ENCODE measurements at places on chromosomes 16 and 17.

DNA sequence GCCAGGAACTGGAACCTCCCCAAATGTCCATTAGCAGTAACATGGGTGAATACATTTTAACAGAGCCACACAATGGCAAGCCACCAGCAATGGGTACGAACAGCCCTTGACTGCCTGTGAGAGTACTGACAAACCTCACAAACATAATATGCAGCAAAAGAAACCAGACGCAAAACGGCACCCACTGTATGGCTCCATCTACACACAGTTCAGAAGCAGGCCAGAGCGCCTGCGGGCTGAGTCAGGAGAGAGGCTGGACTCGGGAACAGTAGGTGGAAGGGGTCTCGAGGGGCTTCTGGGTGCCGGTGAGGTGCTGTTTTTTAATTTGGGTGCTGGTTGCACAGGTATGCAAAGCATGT, 77.4 kb upstream of the TOB1 start:
- no peak for DNase-seq

DNA sequence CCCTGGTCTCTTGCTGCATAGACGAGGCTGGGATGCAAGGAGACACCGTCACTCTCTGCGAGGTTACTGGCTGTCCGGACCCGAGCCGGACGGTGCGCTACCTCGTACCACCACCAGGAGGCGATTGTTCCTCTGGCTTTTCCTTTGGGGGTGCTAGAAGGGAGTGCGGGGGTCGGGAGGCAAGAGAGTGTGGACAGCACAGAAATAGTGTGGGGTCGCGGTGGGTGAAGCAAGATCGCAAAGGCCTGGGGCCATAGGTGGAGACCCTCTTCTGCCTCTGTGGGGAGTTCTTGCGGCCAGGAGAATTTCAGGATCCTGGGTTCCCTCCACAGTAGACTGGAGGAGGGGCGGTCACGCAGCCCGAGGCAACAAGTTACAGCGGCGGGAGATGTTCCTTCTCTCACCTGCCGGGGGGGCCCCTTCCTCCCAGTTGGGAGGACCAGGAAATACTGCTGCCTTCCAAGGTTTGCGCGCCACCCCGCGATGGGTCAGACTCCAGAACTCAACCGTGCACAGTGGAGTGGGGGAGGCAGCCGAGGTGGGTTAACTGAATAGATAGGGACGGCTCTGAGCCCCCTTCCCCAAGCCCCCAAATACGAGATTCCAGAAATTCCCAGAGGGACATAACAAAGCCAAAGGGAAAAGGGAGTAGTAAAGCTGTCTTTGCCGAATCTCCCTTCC, 6.9 kb downstream of the PHOSPHO1 start:
- peak; percentile 82 for DNase-seq

GRCh38 chr16:79137426-79137939, 463.1 kb downstream of the MAF start:
- DNase-seq: no peak

DNA sequence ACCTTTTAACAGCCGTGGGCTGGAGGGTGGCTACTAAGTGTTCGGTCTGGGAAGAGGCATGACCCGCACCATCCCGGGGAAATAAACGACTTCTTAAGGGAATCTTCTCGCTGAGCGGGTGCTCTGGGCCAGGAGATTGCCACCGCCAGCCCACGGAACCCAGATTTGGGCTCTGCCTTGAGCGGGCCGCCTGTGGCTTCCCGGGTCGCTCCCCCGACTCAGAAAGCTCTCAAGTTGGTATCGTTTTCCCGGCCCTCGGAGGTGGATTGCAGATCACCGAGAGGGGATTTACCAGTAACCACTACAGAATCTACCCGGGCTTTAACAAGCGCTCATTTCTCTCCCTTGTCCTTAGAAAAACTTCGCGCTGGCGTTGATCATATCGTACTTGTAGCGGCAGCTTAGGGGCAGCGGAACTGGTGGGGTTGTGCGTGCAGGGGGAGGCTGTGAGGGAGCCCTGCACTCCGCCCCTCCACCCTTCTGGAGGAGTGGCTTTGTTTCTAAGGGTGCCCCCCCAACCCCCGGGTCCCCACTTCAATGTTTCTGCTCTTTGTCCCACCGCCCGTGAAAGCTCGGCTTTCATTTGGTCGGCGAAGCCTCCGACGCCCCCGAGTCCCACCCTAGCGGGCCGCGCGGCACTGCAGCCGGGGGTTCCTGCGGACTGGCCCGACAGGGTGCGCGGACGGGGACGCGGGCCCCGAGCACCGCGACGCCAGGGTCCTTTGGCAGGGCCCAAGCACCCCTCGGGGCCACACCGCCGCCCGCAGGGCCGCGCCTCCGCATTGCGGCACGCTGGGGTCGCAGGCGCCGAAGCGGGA, 3.6 kb upstream of the CBX4 start:
- DNase-seq: no peak

DNA sequence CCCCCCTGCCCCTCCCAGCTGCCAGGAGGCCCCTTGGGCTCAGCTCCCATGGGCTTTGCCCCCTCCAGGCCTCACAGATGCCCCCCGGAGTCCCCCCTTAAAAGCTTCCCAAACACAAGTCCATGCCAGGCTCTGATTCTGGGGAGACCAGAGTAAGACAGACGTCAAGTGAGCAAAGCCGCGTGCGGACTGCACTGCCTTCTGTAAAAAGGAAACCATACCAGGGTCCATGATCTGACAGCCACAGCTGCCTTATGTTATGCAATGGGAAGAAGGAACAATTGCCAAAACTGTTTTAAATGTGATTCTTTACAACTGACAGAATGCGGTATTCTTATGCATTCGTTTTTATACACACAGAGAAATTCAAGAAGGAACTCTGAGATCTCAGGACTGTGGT, 17.9 kb upstream of the HEXD start:
- DNase-seq: no peak

DNA sequence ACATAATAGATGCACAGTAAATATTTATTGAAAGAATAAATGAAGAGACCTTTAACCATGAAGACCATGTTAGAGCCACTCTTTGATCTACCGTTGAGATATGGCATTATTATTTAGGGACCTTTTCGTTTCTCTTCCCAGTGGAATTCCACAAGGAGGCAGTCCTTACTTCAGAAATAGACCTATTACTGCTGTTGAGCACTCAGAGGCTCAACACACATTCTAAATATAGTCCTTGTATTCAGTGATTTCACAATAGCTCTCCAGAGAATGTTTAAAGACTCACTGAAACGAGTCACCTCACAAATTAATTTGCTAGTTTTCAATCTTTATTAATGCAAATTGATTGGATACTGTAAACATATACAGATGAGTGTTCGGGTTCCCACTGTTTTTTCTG, 603.8 kb downstream of the CDH8 start:
- DNase-seq: no peak

- no peak for DNase-seq
Observed at GRCh38 chr17:77832180-77832560, 126.3 kb upstream of the TNRC6C start.

DNA sequence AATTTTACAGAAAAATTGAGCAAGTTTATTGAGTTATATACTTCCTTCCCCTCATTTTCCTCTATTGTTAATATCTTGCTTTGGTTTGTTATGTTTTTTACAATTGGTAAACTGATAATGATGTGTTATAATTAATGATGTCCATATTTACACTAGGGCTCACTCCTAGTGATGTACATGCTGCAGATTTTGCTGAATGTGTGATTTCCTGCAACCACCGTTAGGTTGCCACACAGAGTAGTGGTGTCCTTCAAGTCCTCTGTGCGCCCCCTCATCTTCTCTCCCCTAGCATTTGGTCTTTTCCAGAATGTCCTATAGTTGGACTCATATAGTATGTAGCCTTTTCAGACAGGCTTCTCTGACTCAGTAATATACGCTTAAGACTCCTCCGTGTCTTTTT, 167.5 kb downstream of the RPTOR start:
- no peak for DNase-seq

DNA sequence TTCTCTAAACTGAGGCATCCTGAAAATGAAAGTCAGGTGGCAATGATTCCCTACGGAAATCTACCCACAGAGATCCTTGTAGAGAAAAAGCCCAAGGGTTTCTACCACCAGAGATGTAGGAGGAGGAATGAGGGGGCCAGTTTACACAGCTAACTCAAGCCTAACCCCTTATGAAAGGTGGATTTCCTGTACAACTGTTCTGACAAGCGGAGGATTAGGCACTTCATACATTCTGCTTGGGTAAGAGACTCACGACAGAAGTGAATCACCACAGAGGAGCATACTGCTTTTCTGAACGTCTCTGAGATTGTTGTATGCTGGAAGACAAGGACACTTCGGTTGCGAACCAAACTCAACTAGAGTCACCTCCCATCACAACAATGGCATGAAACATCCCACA, 72.7 kb downstream of the SMG6 start:
- DNase-seq: no peak

- peak; percentile 79 for DNase-seq
Observed at GRCh38 chr16:49855280-49855821, 561 bp downstream of the ZNF423 start.

- no peak for DNase-seq
Observed at GRCh38 chr16:73778887-73779286, 517.7 kb upstream of the PSMD7 start.

GRCh38 chr16:28554634-28555423, 1.1 kb downstream of the SGF29 start:
- no peak for DNase-seq

DNA sequence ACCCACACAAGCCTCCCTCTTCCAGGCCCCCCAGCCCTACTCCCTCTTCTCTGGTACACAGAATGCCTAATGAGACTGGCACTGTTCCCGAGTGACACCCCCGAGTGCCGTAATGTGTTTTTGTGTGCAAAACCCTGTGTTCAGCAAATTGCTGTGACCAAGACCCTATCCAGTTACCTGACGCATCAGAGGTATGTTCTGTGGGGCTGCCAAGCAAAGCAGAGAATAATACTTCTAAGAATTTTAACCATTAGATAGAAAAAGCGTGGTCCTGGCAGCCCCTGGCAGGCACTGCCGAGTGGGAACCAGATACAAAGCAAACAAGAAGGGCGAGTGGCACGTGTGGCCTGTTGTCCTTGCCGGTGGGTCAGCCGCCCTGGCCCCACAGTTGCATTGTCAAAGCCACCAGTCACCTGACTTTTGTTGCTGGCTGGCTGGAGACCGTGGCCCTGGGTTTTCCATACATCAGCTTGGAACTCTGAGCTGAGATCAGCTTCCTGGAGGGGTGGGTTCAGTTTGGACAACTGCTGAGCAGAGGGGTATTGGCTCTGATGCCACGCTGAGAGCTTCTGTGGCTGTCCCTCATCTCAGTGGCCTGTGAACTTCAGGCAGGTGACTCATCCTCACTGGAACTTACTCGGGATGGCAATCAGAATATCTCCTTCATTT, 69.1 kb upstream of the BRD7 start:
- DNase-seq: no peak

- peak; percentile 63 for DNase-seq
Observed at GRCh38 chr16:56424791-56425438, 430 bp downstream of the AMFR start.

GRCh38 chr17:2712300-2713043, 908 bp upstream of the CLUH start:
- DNase-seq: no peak

GRCh38 chr17:39818358-39819000, 45.6 kb downstream of the IKZF3 start:
- DNase-seq: no peak

DNA sequence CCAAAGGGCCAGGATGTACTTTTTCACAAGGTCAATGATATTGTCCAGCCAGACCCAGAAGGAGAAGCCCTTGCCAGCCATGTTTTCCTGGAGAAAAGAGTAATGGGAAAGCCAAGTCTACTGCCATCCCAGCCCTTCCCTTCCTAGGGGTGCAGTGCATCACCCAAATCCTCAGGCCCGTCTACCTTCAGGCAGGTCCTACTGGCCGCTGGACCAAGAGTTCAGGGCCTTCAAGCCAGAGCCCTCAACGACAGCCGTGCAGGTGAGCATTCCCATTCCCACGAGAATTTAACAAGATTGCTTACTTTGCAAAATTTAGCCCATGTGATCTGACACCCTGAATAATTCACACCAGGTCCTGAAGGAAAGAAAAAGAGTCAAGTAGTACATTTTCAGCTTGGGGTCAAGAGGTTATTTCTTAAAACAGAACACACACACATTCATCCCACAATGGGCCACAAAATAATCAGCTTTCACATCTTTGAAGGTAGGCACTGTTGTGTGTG, 35.0 kb downstream of the STAT5A start:
- DNase-seq: no peak

- DNase-seq: no peak
Observed at GRCh38 chr17:48127371-48128051, 19.9 kb downstream of the SNX11 start.

DNA sequence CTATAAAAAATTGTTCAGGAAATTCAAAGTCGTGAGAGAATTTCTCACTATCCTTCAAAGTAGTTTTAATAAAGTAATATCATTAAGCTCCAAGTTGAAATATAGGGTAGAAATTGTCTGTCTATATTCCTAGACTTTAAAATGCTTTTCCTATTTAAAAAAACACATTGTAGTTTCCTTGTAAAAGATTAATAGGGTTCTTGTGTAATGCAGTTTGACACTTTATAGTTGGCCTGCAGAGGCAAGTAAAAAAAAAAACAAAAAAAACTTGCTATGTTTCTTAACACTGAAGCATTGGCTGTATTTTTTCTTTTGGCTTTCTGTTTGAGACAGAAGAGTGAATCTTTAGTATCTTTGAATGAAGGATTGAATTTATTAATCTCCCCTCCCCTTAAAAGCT, 17.4 kb downstream of the CPD start:
- DNase-seq: no peak

DNA sequence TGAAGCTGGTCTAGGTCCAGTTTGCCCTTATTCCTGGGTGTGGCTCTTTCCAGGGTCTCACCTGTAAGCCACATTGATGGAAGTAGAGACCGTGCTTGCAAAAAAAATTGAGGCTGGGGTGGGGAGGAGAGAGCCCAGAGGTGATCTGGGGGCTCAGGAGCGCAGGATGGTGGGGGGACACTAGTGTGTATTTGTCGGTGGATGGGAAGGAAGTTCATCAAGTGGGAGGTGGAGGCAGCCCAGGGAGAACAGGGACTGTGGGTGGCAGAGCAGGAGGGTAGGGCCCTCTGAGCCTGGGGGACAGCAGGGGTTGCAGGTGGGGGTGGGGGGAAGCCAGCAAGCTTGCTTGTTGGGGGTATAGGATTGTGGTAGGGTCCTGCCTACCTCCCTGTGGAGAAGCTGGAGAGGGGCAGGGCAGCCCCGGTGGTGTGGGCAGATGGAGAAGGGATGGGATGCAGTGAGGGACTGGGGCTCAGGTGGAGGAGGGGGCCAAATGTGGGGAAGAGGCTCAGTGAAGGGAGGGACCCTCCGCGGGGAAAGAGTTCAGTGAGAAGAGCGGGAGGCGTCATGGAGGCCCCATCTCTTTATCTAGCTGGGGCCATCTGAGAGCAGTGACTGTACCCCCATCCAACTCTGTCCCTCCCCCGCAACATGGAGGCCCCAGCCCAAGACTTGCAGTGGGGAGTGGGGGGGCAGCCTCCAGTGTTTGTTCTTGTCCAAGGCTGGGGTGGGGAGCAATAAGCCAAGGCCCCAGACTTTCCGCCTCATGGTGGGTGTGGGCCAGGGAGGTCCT, 17.2 kb upstream of the TMEM92 start:
- no peak for DNase-seq
